ENCODE measurements at places on chromosomes 4 and X.

DNA sequence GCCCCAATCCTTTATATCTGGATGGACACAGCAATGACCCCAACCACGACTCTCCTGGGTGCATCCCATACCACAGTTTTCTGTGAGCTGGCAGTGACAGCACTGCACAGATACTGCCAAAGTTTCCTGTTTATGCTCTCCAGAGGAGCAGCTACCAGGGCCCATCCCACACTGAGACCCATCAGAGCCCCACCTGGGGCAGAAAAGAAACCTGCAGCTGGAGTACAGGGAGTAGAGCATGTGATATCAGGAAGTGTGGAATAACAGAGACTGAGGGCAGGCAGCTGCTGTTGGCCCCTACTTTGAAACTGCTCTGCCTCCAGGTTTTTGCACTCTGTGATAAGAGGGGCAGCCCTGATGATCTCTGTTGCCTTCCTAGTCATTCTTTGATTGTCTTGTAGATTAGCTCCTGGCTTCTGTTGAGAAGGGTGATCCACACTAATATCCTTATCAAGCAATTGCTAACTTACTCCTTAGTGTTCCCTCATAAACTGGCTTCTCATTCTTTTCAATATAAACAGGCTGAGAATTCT, 526.3 kb upstream of the TECRL start:
- DNase-seq: no peak

DNA sequence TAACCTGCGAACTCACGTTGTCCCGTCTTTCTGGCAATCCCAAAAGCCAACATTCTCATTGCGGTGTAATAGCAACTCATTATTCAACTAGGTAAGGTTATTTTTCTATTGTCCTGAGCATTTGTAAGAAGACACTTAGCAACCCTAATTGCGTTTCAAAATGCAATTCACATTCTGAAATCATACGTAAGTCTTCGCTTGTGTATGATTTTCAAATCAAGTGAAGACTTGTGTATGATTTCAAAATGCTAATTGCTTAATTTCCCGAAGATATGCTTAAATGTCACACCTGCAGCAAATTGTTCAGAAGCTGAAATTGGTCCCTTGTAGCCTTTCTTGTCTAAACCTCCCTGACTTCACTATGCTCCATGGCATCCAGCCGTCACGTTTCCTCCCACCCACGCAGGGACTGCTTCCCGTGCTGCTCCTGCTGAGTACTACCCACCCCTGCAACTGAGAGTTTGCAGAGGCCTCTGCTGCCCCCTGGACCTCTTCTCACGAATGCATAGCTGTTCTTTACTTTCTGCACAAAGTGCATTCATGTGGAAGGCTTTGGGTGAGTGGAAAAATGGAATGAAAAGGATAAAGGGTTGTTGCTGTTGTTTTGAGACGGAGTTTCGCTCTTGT, 40.8 kb upstream of the CLDN24 start:
- DNase-seq: no peak

DNA sequence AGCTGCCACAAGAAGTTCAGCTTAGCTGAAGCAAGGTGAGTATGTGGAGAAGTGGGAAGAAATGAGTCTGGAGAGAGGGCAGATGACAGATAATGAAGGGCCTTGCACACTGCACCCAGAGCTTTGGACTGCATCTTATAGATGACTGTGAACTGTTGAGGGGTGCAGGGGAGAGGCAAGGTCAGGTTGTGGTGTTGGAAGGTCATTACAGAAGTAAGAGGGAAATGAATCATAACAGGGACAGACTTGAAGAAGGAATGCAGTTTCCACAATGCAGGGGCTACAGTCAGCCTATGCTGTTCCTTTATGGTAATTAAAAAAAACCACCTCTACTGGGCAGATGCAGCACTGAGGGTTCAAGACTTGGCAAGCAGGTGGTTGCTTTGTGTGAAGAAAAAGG, 4.8 kb upstream of the IGFBP7 start:
- no peak for DNase-seq

DNA sequence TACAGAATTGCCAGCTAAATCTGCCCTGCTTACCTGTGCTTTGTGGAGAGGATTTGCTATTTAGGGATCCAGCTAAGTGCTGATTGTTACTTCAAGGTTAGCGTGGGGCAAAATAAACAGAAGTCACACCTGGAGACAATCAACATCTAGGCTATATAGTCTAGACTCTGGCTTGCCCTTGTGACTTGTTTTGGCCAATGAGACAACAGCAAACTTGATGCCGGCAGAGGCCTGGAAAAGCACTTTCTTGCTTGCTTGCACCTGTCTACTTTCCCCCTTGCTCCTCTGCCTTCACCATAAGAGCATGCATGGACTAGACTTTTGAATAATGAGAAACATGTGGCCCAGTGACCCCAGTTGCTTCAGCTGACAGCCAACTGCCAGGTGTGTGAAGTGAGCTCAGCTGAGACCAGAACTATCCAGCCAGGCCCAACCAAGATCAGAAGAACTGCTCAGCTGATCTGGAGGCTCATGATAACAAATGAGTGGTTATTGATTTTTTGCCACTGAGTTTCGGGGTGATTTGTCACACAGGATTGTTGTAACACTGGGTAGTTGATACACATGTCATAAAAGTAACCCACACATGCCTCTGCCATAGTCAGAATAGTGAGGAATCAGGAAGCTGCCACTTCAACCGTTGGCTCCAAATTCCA, 164.4 kb downstream of the RBMX2 start:
- DNase-seq: no peak

DNA sequence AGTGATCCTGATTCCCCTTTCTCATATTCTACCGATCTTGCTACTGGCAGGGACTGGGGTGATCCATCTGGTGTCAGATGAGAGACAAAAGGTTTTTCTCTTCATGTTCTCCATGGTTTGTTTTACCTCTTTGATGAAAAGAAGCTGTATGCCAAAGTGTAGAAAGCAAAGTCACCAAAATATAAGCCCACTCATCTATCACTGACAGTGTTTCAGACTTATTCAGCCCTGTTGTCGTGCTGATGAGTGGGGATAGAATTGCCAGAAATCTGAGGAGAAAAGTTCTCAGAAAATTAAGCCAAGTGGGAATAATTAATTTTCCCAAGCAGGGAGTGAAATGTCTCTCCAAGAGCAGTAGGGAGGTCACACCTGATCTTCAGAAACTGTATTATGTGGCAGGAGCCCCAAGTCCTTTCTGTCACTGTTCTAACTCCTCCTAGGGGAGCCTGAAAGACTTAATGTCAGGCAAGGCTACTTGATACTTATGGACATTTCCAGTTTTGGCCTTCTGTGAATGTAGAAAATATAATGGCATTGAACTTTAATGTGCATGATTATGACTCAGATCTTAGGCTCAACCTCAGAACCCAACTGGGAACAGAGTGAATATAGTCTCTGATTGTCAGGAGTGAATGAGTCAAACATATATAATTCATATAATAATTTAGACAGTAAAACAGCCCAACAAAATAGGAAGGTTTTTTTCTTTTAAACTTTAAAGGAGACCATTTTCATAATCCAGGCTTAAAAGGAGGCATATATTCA, 298.1 kb downstream of the ANKRD50 start:
- DNase-seq: no peak

DNA sequence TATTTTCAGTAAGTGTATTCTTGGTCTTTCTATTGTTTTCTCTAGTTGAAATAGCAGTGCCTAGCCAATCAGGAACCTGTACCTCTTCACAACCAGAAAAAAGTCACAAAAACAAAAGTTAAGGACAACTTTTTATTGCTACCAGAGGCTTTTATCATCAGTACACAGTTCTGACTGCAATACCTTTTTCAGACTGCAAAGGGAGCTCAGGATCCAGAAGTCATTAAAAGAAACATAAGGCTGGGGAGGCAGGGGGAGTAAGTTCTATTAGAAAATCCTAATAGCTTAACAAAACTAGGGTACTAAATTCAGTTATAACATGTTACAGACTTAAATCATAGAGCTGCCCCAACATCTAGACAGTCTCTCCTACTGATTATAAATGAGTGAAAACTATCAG, 28.8 kb downstream of the CCNI start:
- DNase-seq: peak; percentile 13

DNA sequence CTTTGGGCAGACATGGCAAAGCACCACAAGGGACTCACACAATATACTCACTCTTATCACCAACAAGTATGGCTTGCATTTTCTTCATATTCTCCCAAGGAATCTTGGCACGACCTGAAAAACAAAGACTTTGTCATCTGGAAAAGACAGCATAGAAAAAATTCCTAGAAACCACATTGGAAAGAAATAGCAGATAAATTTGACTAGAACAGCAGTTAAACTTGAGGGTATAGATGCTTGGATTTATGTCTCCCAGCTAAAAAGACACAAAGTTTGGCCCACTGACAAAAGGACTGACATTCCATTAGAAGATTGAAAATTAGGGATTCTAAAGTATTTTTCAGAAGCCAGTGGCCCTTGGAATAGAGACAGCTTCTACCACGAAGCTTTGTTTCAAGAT, 6.9 kb upstream of the VEGFC start:
- DNase-seq: no peak

GRCh38 chrX:141301017-141301416, 58.7 kb upstream of the SPANXC start:
- DNase-seq: no peak

DNA sequence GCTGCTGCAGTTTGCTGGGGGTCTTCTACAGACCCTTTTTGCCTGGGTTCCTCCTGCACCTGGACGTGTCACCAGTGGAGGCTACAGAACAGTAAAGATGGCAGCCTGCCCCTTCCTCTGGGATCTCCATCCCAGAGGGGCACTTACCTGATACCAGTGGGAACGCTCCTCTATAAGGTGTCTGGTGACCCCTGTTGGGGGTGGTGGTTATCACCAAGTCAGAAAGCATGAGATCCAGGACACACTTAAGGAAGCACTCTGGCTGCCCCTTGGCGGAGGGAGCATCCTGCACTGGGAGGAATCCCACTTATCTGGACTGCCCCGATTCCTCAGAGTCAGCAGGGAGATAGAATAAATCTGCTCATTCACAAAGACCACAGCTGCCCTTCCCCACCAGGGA, 218.9 kb upstream of the GALNTL6 start:
- DNase-seq: no peak

DNA sequence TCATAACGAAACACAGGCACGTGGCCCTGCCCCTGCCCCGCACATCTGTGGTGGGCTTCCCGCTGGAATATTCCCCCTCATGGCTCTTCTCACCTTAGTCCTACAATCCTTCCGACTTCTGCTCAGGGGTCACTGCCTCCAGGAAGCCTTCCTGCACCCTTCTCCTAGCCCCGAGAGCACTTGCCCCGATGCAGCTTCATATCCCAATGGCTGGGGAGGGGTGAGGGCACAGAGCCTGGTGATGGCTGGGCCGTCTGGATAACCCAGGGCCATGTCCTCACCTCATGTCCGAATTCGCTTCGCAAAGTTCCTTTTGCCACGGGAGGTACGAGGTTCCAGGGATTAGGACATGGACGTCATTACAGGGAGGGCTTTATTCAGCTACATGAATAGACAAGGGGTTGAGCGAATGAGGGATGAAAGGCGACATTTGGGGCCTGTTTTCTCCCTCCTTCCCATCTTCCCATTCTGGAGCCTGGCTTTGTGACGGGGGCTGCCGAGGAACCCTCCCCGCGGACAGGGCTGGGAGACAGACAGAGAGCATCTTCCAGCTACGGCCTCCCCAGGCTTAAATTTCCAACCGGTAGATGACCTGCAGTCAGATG, 35.5 kb upstream of the HMX1 start:
- DNase-seq: no peak

- no peak for DNase-seq
Observed at GRCh38 chr4:66974665-66975064, 570.6 kb downstream of the CENPC start.

DNA sequence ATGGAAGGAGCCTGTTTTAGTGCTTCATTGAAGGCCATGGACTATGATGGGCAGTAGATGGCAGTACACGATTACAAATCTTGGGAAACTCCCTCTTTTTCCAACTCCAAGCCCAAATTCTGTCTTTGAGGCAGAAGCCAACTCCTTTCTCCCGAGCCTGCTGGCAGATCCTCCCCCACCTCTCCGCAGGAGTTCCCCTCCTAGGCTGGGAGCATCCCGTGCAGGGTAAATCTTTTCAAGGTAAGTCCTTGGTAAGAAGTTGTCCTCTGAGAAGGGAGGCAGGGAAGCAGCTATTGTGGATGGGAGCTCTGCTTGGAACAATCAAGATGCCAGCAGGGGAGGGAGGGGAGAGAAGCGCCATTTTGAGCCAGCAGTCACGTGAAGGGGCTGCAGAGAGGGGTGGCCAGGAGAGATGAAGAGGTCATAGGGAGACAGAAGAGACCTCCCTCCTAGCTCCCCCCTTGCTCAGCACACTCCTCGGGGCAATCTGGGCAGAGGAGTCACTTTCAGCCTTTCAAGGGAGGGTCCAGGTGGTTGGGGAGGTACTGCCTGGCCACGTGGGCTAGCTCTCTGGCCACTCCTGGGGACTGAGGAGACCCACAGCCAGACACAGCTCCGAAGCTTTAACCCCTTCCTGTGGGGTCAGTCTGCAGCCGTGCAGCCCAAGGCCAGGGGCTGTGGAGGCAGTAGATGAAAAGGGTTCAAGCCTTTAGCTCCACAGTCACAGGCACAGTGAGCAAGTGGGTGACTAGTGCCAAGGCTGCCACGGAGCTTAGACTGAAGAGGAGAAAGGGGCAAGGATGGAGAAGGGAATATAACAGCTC, 9.6 kb downstream of the CC2D2A start:
- peak; percentile 59 for DNase-seq

- no peak for DNase-seq
Observed at GRCh38 chr4:13547485-13548041, 3.3 kb upstream of the NKX3-2 start.

DNA sequence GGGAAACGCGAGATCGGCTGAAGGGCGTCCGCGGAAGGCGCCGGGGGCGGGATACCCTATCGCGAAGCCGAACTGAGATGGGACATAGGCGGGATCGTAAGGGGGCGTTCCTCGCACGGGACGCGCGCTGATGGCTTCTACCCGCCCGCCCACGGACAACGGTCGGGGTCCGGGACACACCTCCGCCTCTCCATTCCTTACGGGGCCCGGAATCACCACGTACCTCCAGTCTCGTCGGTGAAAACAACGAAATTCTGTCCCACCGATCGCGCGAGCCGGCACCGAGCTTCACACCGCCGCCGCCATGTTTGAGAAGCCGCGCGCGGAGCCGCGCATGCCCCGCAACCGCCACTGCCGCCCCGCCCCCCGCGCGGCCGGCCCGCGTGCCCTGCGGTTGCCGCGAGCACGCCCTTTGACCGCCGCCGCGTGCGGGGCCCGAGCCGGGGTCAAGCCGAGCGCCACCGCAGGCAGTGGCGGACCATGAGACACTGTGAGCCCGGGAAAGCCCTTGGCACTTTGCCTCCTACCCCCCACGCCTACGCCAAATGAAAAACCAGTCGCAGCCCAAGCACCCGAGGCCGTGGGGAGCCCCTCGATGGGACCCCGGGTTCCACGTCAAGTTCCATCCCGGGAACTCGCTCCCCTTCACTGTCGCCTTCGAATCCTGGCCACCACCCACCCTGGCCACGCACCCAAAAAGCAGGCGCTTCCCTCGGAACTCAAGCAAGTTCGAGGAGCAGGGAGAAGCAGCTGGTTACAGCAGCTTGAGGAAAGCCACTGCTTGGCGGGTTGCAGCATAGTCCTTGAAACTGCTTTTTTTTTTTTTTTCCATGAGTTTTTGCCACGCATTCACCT, at the start of gene SCML2:
Gene SCML2 (minus strand): TSS at position 320 of the 855 bp plus-strand sequence. CDS start 20,617 bp downstream, outside the sequence.
- no peak for DNase-seq
